Transverse colon (tissue), 4 donors: ENCODE measurements at places on chromosomes 3 and 15.
A peak's percentile ranks its signal among the peaks of the same experiment; 100 is the strongest.

- no peaks in the 10 kb centered on the region for H3K4me1 ChIP-seq
- no peak overlapping the region for H3K4me3 ChIP-seq
- H3K27me3 ChIP-seq = no peaks in the 10 kb centered on the region
- no peak for DNase-seq
These were observed 450.7 kb downstream of the NSUN3 start for GRCh38 chr3:94513600-94513999.

GRCh38 chr15:65902373-65902772 is 33.1 kb downstream of the RAB11A start:
- H3K36me3 ChIP-seq = no peaks in the 10 kb centered on the region
- peak; percentile 80 for DNase-seq
- H3K27ac ChIP-seq = peak overlapping the region; percentile 58

DNA sequence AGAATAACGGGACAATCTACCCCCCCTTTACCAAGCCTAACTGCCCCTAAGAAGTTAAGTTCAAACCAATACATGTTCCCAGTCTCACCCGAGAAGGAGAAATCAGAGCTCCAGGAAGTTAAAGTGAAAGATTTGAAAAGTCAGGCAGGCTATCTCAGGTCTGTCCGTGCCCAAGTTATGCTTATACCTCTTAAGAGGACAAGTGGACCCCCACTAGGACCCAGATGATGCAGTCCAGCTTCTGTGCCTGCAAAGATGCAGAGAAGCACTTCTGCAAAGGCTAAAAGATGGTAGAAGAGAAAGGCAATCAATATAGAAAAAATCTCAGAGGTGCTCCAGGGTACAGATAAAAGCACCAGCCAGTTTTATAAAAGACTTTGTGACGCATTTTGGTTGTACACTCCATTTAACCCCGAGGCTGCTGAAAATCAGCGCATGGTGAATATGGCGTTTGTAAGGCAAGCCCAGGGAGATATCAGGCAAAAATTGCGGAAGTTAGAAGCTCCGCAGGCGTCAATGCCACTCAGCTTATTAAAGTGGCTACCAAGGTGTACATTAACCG is 9.8 kb upstream of the SLC9C1 start:
- peak overlapping the region; percentile 57 for H3K4me3 ChIP-seq
- DNase-seq = no peak
- H3K27me3 ChIP-seq = no peaks in the 10 kb centered on the region
- H3K27ac ChIP-seq = no peak overlapping the region

GRCh38 chr3:49019941-49020329 is 1.6 kb upstream of the DALRD3 start:
- H3K4me3 ChIP-seq = peak overlapping the region; percentile 70
- peaks cover 5% of the 10 kb centered on the region for H3K36me3 ChIP-seq
- H3K27me3 ChIP-seq = no peaks in the 10 kb centered on the region
- peaks cover 19% of the 10 kb centered on the region for H3K4me1 ChIP-seq
- peak; percentile 30 for DNase-seq
